CD4-positive, alpha-beta T cell treated with Interferon alpha-2 for 1 hour (primary cell): ENCODE measurements at places on chromosomes 13 and 19.

DNA sequence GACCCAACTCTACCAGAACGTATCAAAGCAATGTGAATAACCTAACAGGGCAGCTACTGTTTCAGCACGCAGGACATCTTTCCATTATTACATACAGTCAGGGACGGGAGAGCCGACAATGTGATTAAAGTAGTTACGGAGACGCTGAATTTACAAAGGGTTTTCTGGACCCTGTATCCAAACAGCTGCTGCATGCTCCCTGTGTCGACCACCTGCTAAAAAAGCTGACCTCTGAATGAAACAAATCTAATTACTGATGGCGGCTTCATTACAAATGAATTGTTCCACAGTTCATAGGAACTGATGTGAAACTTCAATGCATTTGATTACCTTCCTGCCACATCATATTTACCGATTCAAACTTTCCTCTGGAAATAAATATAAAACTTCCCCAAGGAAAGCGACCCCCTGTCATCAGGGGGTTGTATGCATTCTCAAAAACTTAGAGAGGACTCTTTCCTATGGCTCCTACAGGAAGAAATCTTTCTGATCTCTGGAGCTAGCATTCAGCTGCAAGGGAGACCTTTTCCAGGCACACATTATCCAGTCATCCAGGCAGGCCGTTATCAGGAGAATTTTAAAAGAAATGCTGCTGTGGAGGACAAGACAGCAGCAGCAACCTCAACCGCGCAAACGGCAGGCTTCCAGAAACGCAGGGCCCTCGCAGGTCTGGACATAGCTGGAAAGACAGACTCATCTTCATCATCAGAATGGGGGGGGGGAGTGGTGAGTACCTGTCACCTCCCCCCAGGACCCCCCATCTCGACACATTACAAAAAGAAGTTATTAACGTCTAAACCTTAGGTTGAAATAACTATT is 3.1 kb downstream of the EFNB2 start:
- DNase-seq, result no peak

GRCh38 chr19:8935460-8935859 is 74.7 kb downstream of the MUC16 start:
- DNase-seq, result no peak

DNA sequence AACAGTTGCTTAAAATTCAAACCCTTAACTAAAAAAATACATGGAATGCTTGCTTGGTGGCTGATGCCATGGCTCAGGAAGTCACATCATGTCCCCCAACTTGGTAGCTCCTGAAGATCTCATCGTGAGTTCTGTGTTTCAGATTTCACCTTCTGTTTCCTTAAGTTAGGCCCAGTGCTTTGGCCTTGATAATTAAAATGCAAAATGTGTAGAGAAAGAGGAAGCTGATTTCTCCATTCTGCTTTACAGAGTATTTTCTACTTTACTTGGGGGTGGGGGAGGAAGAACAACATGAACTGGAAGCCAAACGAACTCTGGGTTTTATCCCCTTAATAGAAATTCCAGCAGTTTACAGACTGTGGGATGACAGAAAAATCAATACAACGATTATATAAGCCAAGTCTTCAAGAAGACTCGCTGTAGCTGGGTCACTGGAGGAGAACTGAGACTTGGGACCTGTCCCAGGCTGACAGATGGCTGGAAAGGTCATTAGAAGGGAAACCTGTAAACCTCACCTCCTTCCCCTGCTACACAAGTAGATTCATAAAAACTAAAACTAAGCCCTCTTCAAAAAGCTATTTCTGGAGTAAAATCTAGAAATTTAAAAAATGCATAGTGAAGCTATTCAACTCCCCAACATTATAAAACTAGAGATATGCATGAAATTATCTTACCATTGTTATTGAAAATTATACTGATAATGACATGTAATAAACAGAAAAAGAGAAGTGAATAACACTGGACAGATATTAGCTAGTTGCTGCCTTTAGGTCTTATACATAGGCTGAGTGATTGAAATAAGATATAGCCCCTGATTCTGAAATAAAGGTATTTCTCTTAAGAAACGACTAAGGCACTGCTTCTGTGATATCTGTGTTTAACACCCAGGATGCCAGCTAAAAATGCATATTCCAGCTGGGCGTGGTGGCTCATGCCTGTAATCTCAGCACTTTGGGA is 22.1 kb upstream of the GGACT start:
- no peak for DNase-seq

DNA sequence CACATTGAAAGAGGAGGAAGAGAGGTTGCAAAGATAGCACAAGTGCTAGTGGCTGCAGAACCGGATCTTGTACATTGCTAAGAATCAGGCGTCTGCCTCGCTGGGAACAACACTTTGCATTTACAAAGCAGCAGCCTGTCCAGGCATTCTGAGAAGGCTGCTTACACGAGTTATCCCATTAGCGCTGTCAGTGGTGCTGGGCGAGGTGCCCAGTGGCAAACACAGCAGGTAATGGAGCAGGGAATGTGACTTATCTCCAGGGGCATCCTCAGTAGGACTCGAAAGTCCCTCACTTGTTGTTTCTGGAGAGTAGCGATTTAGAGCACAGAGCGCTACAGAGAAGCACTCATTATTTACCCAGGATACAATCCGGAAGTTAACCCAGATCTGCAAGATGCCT is 209.6 kb downstream of the OLFM4 start:
- DNase-seq, result no peak

- no peak for DNase-seq
Observed at GRCh38 chr13:36362251-36362650, 16.1 kb upstream of the SPART start.

DNA sequence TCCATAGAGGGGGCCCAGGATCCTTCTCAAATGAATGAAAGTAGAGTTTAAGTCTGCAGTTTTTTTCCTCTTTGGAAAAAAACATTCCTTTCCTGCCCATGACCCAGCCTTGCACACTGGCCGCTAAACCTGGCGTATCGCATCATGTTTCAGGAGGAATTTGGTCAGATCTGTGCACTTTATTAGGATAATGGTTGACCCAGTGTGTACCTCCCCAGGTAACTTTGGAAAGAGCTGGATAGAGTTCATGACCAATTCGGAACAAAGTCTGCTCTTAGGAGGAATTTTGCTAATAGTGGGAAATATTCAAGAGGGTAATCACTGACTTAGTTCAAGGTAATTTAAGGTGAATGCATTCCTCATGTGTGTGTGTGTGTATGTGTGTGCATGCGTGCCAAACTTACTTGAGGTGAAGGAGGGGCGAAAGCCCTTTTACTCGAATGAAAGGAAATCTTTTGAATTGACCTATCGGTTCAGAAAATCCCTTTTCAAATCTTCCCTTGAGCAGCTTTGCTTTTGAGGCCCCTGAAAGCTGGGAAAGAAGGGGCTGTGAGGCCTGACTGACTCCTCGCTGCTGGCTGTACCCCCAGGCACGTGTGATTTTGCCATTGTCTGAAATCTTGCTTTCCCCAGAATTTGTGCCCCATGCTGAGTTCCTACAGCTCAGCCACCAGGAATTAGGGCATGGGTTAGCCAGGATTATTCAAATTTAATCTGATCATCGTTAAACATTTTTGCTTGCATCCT is 46.3 kb downstream of the SIPA1L3 start:
- DNase-seq, result no peak

DNA sequence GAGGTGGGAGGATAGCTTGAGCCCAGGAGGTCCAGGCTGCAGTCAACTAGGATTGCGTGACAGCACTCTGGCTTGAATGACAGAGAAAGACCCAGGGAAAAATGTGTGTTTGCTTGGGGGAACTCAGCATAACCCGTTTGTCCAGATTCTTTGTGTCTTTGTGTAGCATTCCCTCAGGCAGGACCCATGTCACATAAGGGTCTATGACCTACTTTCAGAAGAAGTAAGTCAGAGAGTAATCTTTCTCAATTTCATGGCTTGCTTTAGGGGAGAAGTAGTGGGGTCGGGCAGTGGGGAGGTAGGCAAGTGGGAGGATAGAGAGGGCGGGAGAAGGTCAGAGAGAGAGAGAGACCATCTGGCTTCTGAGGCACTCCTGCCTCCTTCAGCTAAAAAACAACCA is 11.9 kb upstream of the PSPC1 start:
- DNase-seq, result no peak

- DNase-seq, result no peak
Observed at GRCh38 chr13:98934243-98934642, 43.6 kb downstream of the DOCK9 start.

GRCh38 chr13:22049384-22049783 is 378.5 kb downstream of the FGF9 start:
- no peak for DNase-seq

DNA sequence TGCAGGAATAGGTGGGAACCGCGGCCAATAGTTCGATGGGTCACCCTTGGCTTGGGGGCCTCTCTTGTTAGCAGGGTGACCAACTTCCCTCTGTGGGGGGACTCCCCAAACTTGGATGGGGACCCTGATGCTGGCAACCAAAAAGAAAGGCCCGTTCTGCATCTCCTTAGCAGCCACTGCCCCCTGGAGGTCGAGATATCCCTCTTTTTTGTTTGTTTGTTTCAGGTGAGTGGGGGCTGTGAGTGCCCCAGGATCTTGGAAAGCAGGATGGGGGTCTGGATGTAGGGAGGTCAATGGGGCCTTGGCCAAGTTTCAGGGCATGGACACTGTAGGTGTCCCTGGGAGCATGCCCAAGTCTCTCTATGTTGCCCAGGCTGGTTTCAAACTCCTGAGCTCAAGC is 7.7 kb upstream of the CRTC1 start:
- DNase-seq, result no peak

- no peak for DNase-seq
Observed at GRCh38 chr13:98098516-98098915, 44.4 kb upstream of the FARP1 start.

DNA sequence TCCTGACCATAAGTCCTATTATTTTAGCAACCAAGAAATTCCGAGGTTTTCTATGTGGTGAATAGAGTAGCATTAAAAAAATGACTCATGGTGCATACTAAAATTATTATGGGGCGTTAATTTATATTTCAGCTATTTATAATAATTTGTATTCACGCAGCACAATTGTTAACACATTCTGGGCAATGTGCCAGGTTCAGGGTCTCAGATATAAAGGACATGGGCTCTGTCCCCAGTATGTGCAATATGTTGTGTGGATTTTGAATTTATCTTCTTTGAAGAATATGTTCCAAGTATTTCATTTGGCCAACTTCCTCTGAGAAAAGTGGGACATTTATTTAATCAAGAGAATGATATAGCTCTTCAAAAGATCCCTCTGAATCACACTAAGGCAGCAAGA is 1434.7 kb upstream of the PRR20A start:
- DNase-seq, result no peak

GRCh38 chr13:78679329-78679728 is 20.4 kb upstream of the OBI1 start:
- DNase-seq, result no peak

DNA sequence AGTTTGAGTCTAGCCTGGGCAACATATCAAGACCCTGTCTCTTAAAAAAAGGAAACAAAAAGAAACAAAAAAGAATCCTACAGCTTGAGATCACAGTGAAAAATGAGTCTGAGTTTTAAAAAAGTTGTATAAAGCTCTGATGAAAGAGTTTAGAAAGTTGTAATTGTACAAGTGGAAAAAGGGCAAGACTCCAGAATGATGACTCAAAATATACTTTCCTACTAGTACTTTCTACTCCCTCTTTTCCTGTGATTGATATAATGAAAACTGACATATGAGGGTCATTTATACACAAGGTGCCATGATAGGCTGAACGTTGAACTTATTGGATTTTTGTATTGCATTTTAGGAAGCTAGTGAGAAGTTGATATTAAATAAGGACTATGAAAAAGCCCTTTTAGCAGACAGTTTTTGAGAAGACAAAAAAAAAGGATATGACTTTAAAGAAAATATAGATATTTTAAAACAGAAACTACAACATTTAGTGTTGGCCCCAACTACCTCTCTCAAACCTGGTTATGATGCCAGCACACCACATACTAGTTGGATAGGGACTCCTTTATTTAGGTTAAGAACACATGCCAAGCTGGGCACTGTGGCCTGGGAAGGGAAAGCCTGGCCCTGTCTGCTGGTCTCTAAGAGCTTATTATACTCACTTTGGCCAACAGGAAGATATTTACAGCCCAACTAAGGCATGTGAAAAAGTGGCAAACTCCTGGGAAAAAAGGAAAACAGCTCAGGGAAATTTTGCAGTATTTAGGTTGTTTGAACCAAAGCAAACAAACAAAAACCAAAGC is 116.6 kb downstream of the KL start:
- DNase-seq, result no peak

- DNase-seq, result no peak
Observed at GRCh38 chr13:47188802-47189201, 291.9 kb upstream of the HTR2A start.

DNA sequence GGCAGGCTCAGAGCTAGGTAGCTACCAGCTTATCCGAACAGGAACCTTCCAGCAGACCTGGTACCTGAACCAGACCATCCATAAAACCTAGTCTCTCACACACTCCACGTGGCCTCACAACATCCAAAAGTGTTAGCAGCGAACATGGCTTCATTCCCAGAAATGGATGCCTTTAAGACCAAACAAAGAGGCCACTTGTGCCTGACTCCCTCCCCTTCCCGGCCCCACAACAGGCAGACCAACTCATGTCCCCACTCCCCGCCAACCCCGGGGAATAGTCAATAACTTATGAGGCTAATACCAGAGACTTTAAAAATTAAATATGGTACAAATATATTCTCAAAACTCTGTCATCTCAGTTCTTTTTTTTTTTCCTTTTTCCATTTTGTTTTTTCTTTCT is 46.2 kb downstream of the ZNF557 start:
- no peak for DNase-seq

- DNase-seq, result no peak
Observed at GRCh38 chr19:2923510-2923909, 21.3 kb downstream of the ZNF77 start.

DNA sequence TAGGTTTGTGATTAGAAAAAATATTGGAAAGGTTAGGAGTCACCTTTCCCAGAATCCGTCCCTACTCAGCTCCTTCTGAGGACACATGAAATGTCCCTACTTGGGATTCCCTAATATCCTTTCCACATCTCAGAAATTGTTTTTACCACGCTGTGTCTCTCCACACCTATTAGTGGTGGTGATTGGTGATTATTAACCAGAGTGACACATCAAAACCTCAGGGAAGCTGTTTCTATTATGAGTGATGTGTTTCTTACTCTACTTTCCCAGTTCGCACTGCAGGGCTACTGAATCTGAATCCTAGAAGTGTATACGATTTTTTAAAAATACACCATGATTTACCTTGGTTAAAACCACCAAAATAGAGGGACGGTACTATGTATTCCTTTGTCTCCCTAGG is 460.8 kb downstream of the TBC1D4 start:
- no peak for DNase-seq

GRCh38 chr19:35060160-35060855 is 18.8 kb downstream of the HPN start:
- no peak for DNase-seq

GRCh38 chr13:106337096-106337850 is 198.2 kb downstream of the EFNB2 start:
- no peak for DNase-seq

DNA sequence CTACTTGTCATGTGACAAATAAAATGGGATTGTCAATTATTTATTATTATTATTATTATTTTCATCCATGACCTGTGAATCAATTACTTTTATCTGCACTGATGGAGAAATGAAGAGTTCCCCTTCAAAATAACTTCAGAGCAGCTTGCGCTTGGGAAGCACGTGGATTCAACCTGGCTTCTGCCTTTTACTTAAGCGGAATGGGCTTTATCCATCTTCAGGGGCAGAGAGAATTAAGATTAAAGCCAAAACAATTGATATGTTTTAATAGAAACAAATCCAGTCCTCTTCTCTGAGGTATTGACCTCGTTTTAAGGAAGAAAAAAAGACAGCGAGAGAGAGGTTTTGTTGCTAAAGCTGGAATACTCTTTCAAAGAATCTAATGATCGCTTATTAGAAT is 876 bp downstream of the SACS start:
- no peak for DNase-seq

- no peak for DNase-seq
Observed at GRCh38 chr13:72023895-72024294, 156.9 kb upstream of the DACH1 start.
